ENCODE measurements at places on chromosomes 3 and 15. TPM values are rescaled to one million over a fixed set of nuclear protein-coding genes. Genes with fewer than 3 reads are reported as not detected.
A peak's percentile ranks its signal among the peaks of the same experiment; 100 is the strongest.

- no peak for DNase-seq
Observed at GRCh38 chr15:29437888-29438702, 168.5 kb upstream of the NSMCE3 start.

Gene SMCO1
- not detected for total RNA-seq

Gene LTF
- 4.3 TPM for total RNA-seq

GRCh38 chr15:49083401-49084284, 37.4 kb upstream of the SECISBP2L start:
- DNase-seq: no peak

GRCh38 chr3:25944329-25944728, 154.4 kb downstream of the OXSM start:
- no peak for DNase-seq

Gene GOLGA8R
- total RNA-seq: 2.6 TPM

- no peak for DNase-seq
Observed at GRCh38 chr3:69405067-69405466, 19.2 kb upstream of the FRMD4B start.

GRCh38 chr15:70299931-70300869, 202.5 kb upstream of the TLE3 start:
- peak; percentile 67 for DNase-seq

GRCh38 chr3:196740481-196741248, 1.0 kb downstream of the PAK2 start:
- DNase-seq: no peak

- peak; percentile 39 for DNase-seq
Observed at GRCh38 chr3:58560771-58561311, 16.4 kb downstream of the FAM107A start.

DNA sequence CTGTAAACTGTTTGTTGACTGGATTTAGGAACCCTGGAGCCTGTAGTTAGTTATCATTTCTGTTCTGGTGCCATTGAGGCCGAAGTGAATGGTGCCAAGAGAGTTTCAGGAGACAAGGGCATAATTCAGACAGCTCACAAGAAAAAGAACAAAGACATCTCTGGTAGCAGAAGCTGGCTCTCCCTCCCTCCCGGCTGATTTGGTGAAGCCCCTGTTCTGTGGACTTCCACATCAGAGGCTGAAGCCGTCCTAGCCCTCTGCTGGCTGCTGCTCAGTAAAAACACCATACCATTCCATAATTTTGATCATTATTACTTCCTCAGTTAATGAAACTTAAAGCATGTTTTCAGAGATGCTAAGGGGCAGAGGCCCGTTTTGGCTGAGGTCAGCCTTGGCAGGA, 381.2 kb upstream of the WNT5A start:
- DNase-seq: no peak

DNA sequence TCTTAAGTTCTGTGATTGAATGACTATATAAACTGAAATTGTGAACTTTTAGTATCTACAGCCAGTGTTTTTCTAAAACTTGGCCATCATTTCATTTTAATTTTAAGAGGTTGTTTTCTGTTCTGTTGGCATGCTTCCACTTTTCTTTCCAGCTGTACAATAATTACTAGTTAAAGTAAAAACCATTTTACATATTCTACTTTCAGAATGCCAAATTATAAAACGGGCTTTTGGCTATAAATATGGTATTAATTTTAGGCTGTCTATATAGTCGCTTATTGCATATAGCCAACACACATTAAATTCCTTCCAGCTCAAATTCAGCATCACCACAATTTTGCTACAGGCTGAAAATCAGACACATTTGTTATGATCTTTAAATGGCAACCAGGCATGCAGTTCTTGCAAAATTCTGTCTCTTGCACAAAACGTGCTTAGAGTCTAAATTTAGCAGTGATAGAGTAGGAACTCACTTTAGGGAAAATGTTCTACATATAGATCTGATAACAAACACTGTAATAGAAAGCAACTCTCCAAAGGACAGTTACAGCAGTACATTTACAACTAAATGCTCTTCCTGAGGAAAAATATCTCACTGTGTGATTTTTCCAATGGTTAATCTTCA, 81.1 kb downstream of the BTD start:
- no peak for DNase-seq

Gene CELF6
- total RNA-seq: 1.6 TPM

Measured in mesenteric fat pad (tissue), 1 donor.